RWPE2 (cell line): ENCODE measurements at places on chromosomes 5 and 9.

DNA sequence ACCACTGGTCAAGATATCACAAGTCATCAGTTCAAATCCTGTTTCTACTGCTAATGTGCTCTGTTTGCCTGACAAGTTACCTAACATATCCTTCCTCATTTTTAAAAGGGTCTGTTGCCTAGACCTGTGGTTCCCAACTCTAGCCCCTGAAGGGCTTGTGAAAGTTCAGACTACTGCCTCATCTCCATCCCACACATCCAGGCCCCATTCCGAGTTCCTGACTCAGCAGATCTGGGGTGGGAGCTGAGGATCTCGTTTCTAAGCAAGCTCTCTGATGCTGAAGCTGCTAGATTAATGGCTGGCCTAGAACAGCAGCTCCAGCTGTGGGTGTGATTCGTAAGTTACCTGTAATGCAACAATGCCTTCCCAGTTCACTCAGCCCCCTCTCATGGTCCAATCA, 32.5 kb downstream of the S1PR3 start:
- no peaks in the 10 kb centered on the region for H3K27me3 ChIP-seq
- H3K4me1 ChIP-seq = peaks cover 4% of the 10 kb centered on the region
- no peak for DNase-seq
- no peak overlapping the region for H3K4me3 ChIP-seq

DNA sequence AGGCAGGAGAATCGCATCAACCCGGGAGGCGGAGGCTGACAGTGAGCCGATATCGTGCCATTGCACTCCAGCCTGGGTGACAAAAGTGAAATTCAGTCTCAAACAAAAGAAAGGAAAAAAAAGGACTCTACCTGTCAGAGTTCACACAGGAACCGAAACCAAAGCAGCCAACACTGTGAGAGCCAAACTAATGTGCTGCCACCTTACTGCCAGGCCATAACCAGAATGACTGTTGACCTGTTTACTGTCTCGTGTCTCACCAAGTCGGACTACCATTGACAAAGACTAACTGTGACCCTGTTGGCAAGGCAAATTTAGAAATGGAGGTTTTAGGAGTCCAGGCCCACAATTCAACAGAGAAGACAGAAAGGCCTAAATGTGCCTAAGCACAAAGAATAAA, 112.4 kb downstream of the ANXA2R start:
- H3K27me3 ChIP-seq = no peaks in the 10 kb centered on the region
- peaks cover 5% of the 10 kb centered on the region for H3K4me1 ChIP-seq
- H3K4me3 ChIP-seq = no peak overlapping the region
- H3K36me3 ChIP-seq = no peaks in the 10 kb centered on the region
- no peak overlapping the region for H3K27ac ChIP-seq

GRCh38 chr5:2254406-2254805, 371.7 kb upstream of the IRX4 start:
- no peaks in the 10 kb centered on the region for H3K36me3 ChIP-seq
- no peak overlapping the region for H3K27ac ChIP-seq
- H3K4me3 ChIP-seq = no peak overlapping the region
- DNase-seq = no peak
- H3K27me3 ChIP-seq = peaks cover 6% of the 10 kb centered on the region

DNA sequence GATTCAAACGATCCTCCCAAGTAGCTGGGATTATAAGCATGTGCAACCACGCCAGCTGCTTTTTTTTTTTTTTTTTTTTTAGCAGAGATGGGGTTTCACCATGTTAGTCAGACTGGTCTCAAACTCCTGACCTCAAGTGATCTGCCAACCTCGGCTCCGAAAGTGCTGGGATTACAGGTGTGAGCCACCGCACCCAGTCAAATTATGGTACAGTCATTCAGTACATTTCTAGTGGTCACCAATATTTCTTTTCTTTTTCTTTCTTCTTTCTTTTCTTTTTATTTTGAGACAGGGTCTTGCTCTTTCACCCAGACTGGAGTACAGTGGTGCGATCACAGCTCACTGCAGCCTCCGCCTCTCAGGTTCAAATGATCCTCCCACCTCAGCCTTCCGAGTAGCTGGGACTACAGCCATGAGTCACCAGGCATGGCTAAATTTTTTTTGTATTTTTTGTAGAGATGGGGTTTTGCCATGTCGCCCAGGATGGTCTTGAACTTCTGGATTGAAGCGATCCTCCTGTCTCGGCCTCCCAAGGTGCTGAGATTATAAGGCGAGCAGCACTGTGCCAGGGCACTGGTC, 25.4 kb upstream of the DCP2 start:
- peaks cover 5% of the 10 kb centered on the region for H3K4me1 ChIP-seq
- no peak overlapping the region for H3K4me3 ChIP-seq
- H3K36me3 ChIP-seq = no peaks in the 10 kb centered on the region
- no peaks in the 10 kb centered on the region for H3K27me3 ChIP-seq
- no peak overlapping the region for H3K27ac ChIP-seq
- DNase-seq = no peak

DNA sequence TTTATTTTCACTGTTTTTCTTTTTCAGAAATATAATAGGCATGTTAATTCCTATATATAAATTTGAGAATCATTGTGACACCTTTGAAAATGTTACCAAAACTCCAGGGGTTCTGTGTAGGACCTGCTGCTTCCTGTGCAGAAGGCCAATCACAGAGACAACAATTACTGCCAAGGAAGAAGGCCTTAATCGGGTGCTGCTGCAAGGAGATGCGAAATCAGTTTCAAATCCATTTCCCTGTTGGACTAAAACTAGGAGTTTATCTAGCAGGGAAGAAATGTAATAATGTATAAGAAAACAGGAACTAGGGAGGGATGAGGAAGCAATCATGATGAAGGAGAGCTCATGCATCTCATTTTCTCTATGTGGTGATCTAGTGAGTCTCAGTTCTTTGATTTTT, 209.7 kb upstream of the NUDT12 start:
- no peak for DNase-seq
- no peak overlapping the region for H3K27ac ChIP-seq
- no peak overlapping the region for H3K4me3 ChIP-seq
- H3K4me1 ChIP-seq = no peaks in the 10 kb centered on the region
- no peaks in the 10 kb centered on the region for H3K27me3 ChIP-seq
